ENCODE measurements at places on chromosomes 5 and 9.

- no peaks in the 10 kb centered on the region for H3K27me3 ChIP-seq
- no peak overlapping the region for H3K4me3 ChIP-seq
- DNase-seq, result no peak
- no peaks in the 10 kb centered on the region for H3K36me3 ChIP-seq
- no peak overlapping the region for H3K27ac ChIP-seq
These were observed 51.9 kb upstream of the NEK6 start for GRCh38 chr9:124205686-124206352.

DNA sequence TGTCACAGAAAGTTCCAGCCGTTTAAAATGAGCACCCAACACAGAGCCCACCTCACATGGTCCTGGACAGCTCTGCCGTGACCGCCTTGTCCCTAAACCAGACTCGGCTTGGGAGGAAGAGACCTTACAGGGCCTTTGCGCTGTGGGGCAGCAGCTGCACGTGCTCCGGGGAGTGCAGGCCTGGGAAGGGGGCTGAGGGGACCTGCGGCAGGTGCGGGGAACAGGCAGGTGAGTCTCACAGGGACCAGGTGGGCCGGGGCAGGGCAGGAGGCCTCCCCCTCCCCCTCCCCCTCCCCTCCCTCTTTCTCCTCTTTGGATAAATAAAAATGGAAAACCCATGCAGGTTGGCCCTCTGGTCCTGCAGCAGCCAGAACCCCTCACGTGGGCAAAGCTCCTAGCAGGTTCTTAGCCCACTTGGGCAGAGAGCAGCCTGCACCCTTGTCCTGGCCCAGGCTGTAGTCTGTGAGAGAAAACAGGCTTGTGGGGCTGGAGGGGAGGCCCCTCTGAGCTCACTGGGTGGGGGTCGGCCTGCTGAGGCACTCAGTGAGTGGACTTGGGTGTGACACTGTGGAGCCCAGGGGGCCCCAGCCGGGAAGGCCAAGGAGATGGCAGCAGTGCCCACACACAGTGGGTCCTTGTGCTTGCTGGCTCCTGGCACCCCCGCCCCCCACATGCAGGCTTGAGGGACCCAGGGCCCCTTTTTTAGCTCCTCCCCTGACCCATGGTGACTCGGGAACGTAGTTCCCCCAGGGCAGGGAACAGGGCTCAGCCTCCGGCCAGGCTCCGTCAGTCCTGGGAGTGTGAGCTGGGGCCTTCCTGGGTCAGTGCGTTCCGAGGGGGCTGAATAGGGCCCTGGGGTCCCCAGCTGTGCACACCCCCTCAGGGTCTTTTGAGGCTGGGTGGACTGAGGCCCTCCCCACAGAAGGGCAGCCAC is 40.0 kb upstream of the CACNA1B start:
- DNase-seq, result no peak
- H3K27ac ChIP-seq, result no peak overlapping the region
- H3K4me3 ChIP-seq, result no peak overlapping the region
- no peaks in the 10 kb centered on the region for H3K27me3 ChIP-seq
- H3K4me1 ChIP-seq, result no peaks in the 10 kb centered on the region

DNA sequence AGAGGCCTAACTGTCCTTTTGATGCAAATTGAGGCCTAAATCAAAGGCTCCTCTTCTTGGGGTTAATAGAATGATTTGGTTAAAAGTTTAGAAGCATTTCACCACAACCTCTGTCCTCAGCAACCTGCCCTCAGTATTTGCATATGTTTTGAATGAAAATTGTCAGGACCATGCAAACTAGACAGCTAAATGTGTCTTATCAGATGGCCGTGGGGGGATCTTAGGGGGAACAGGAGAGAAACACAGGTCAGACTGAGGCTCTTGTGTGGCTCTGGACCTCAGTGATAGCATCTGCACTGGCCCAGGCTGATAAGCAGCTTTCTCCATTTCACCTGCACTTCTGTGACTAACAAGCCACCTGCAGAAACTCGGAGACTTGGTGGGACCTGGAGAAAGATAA is 49.0 kb downstream of the FOXI1 start:
- H3K27ac ChIP-seq, result no peak overlapping the region
- H3K4me3 ChIP-seq, result no peak overlapping the region
- no peaks in the 10 kb centered on the region for H3K36me3 ChIP-seq
- no peaks in the 10 kb centered on the region for H3K27me3 ChIP-seq

GRCh38 chr5:170105642-170106611 is at the start of gene FOXI1:
Gene FOXI1, plus strand, starts transcription at chr5:170105897. Its CDS starts 61 bp downstream, at chr5:170105958.
- no peaks in the 10 kb centered on the region for H3K36me3 ChIP-seq
- H3K4me3 ChIP-seq, result no peak within 1 kb of the TSS
- H3K27me3 ChIP-seq, result peaks cover 15% of the 10 kb centered on the region
- no peaks in the 10 kb centered on the region for H3K4me1 ChIP-seq
- DNase-seq, result no peak

GRCh38 chr5:87307796-87308423 is 40.2 kb downstream of the RASA1 start:
- no peak overlapping the region for H3K4me3 ChIP-seq
- no peak for DNase-seq
- H3K4me1 ChIP-seq, result peaks cover 55% of the 10 kb centered on the region
- no peaks in the 10 kb centered on the region for H3K27me3 ChIP-seq
- H3K36me3 ChIP-seq, result peaks cover 50% of the 10 kb centered on the region

DNA sequence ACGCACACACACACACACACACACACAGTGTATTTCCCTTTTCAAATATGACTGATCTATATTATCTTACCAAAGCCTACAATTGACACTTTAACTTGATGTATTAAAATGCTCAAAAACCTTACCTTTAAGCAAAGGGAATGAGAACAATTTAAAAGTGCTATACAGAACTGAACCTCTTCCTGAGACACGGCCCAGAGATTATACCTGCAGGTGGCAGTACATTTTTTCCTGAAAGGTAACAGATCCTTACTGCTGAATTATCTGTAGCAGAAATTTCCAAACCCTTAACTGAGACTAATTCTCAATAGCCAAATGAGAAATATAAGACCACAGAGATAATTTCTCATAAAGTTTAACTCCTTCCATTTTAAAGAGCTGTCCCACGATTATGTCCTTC is 91.1 kb downstream of the MYO10 start:
- H3K4me1 ChIP-seq, result no peaks in the 10 kb centered on the region
- no peak overlapping the region for H3K4me3 ChIP-seq
- no peak for DNase-seq
- peaks cover 20% of the 10 kb centered on the region for H3K27me3 ChIP-seq
- no peaks in the 10 kb centered on the region for H3K36me3 ChIP-seq

- peaks cover 8% of the 10 kb centered on the region for H3K27me3 ChIP-seq
- H3K4me3 ChIP-seq, result no peak overlapping the region
- H3K36me3 ChIP-seq, result no peaks in the 10 kb centered on the region
These were observed 1.2 kb downstream of the KCNMB1 start for GRCh38 chr5:170387775-170388639.

- H3K27ac ChIP-seq, result no peak overlapping the region
- H3K4me1 ChIP-seq, result no peaks in the 10 kb centered on the region
- DNase-seq, result no peak
- H3K4me3 ChIP-seq, result no peak overlapping the region
These were observed 131.4 kb downstream of the OXCT1 start for GRCh38 chr5:41738710-41739354.

- no peaks in the 10 kb centered on the region for H3K27me3 ChIP-seq
- no peak for DNase-seq
- H3K4me3 ChIP-seq, result no peak overlapping the region
- peaks cover 14% of the 10 kb centered on the region for H3K4me1 ChIP-seq
These were observed 34.7 kb downstream of the WDR36 start for GRCh38 chr5:111126896-111127295.

- H3K4me1 ChIP-seq, result peaks cover 26% of the 10 kb centered on the region
- H3K36me3 ChIP-seq, result no peaks in the 10 kb centered on the region
- H3K27me3 ChIP-seq, result no peaks in the 10 kb centered on the region
These were observed 45.0 kb upstream of the NR3C1 start for GRCh38 chr5:143448518-143448917.

DNA sequence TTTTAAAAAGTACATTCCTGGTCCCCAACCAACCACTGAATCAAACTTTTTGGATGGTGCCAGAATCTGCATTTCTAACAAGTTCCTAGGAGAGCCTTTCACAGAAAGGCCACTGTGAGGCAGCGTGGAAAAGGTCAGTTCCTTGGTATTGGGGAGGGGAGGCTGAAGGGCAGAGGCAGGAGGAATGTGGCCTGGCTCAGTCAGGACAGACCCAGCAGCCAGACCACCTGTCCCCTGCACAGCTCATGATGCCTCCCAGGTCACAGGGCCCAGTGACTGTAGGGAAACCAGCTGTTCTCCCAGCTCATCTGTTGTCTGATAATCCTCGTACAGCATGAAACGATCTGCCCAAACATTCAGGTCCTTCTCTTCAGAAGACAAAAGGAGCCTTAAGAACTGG is 132.9 kb downstream of the LHFPL2 start:
- no peak overlapping the region for H3K27ac ChIP-seq
- H3K36me3 ChIP-seq, result no peaks in the 10 kb centered on the region
- H3K4me1 ChIP-seq, result no peaks in the 10 kb centered on the region
- DNase-seq, result no peak
- peaks cover 91% of the 10 kb centered on the region for H3K27me3 ChIP-seq
- no peak overlapping the region for H3K4me3 ChIP-seq

DNA sequence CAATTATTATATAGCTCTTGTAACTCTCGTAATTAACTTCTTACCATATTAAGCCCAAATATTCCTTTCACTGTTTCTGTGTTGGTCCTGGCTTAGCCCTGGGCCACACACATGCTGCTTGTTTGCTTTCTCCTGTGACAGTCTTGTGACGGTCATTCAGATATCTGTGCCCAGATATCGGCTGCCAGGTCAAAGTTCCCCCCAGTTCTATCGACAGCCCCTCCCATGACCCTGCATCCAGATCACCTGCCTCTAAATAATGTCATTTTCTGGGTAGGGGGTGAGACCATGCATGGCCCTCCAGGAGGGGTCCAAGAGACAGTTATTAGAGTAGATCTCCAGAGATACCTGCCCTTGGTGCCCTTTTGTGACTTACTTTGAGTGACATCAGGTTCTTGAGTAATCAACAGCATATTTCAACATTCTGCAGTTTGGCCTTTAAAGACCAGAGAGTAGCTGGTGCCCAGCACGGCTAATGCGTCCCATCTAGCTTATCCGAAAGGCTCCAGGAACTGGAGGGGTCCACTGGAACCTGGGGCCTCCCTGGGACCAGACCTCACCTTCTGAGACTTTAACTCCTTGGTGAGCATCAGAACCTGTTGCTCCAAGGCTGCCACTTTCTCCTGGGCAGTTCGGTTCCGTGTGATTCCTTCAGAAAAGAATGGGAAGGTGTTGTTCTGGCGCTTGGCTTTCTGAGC is 26.9 kb downstream of the TBC1D2 start:
- DNase-seq, result no peak
- H3K4me1 ChIP-seq, result no peaks in the 10 kb centered on the region
- H3K27ac ChIP-seq, result no peak overlapping the region
- peaks cover 19% of the 10 kb centered on the region for H3K36me3 ChIP-seq
- H3K27me3 ChIP-seq, result no peaks in the 10 kb centered on the region

DNA sequence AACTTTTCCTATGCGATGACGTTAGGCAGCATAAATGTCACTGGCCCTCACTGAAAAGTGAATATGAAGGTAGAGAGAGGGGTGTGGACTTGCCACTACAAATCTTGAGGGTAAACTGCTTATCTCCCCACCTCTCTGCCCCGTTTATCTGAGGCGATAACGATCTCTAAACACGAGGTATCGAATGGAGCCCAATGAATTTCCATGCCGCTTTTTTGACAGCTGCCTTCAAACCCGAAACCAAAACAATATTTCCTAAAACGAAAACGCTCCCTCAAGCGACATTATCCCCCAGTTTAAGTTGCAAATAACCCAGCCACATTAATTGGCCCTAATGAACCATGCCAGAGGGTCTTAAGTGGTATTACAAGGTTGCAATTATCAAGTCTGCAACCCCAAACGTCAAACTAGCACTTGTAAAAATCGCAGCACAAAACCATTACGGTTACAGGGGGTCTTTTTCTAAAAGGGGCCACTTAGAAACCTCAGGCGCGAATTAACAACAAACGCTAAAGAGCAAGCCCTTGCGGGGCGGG is 1.4 kb downstream of the NR3C1 start:
- no peak for DNase-seq
- peaks cover 66% of the 10 kb centered on the region for H3K4me1 ChIP-seq
- peak overlapping the region; percentile 84 for H3K4me3 ChIP-seq
- H3K36me3 ChIP-seq, result peaks cover 63% of the 10 kb centered on the region

GRCh38 chr5:1239505-1240251 is 14.5 kb downstream of the SLC6A18 start:
- H3K4me1 ChIP-seq, result no peaks in the 10 kb centered on the region
- H3K27me3 ChIP-seq, result no peaks in the 10 kb centered on the region
- no peak overlapping the region for H3K4me3 ChIP-seq
- no peaks in the 10 kb centered on the region for H3K36me3 ChIP-seq
- no peak for DNase-seq
- no peak overlapping the region for H3K27ac ChIP-seq

GRCh38 chr5:137200906-137201700 is 298.0 kb downstream of the SPOCK1 start:
- H3K4me3 ChIP-seq, result no peak overlapping the region
- no peaks in the 10 kb centered on the region for H3K4me1 ChIP-seq
- DNase-seq, result no peak
- no peak overlapping the region for H3K27ac ChIP-seq
- peaks cover 7% of the 10 kb centered on the region for H3K27me3 ChIP-seq

DNA sequence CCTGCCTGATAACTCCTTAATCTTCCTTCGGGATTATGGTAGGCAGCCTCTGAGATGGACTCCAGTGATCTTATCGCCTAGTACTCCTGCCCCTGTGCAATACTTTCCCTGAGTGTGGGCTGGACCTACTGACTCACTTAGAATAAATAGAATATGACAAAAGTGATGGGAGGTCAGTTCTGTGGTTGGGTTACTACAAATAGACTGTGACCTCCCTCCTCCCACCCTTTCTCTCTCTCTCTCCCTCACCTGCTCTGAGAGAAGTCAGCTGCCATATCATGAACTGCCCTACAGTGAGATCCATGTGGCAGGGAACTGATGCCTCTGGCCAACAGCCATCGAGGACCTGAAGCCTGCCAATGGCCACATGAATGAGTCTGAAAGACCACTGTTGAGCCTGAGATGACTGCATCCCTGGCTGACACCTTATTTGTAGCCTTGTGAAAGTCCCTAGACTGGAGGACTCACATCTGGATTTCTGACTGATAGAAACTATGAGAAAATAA is 31.7 kb downstream of the NRG2 start:
- H3K36me3 ChIP-seq, result no peaks in the 10 kb centered on the region
- no peak overlapping the region for H3K27ac ChIP-seq
- no peak for DNase-seq
- no peaks in the 10 kb centered on the region for H3K4me1 ChIP-seq
- H3K4me3 ChIP-seq, result no peak overlapping the region

- no peaks in the 10 kb centered on the region for H3K27me3 ChIP-seq
- peaks cover 66% of the 10 kb centered on the region for H3K4me1 ChIP-seq
- peak overlapping the region; percentile 87 for H3K4me3 ChIP-seq
- peak; percentile 39 for DNase-seq
- H3K27ac ChIP-seq, result peak overlapping the region; percentile 99
These were observed 1.1 kb downstream of the RPS23 start for GRCh38 chr5:82276800-82277612.

- H3K27ac ChIP-seq, result no peak overlapping the region
- no peaks in the 10 kb centered on the region for H3K27me3 ChIP-seq
- no peak for DNase-seq
- no peaks in the 10 kb centered on the region for H3K4me1 ChIP-seq
- no peaks in the 10 kb centered on the region for H3K36me3 ChIP-seq
These were observed 297.1 kb downstream of the KCTD16 start for GRCh38 chr5:144467792-144468191.

GRCh38 chr9:136053757-136054142 is 41.3 kb downstream of the NACC2 start:
- peaks cover 9% of the 10 kb centered on the region for H3K27me3 ChIP-seq
- peaks cover 20% of the 10 kb centered on the region for H3K4me1 ChIP-seq

- H3K27ac ChIP-seq, result no peak overlapping the region
- no peak for DNase-seq
- H3K27me3 ChIP-seq, result peaks cover 18% of the 10 kb centered on the region
These were observed 122.7 kb upstream of the SLC28A3 start for GRCh38 chr9:84463272-84463671.
